ENCODE measurements at places on chromosomes 2 and 18.

- DNase-seq: no peak
These were observed 29.0 kb upstream of the CALCRL start for GRCh38 chr2:187477051-187477450.

- DNase-seq: no peak
These were observed 8.7 kb downstream of the PTH2R start for GRCh38 chr2:208415255-208415654.

- no peak for DNase-seq
These were observed 89.1 kb upstream of the MBOAT2 start for GRCh38 chr2:9092383-9093282.

DNA sequence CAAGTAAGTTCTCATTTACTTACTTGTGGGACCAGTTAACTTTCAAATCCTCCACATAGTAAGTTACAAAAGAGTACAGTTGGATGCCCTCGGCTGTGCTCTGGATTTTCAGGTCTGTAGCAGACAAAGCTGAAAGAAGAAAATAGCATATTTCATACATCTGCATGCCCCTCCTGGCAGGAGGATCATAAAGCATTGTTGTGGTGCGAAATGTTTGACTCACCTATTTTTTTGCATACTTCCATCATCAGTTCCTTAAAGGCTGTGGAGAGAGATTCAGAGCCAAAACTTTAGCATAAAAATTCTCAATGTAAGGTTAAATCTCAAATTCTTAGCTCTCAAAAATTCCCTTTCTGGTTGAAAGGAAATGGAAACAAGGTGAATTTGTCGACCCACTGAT, 70.8 kb upstream of the LPIN2 start:
- DNase-seq: no peak

DNA sequence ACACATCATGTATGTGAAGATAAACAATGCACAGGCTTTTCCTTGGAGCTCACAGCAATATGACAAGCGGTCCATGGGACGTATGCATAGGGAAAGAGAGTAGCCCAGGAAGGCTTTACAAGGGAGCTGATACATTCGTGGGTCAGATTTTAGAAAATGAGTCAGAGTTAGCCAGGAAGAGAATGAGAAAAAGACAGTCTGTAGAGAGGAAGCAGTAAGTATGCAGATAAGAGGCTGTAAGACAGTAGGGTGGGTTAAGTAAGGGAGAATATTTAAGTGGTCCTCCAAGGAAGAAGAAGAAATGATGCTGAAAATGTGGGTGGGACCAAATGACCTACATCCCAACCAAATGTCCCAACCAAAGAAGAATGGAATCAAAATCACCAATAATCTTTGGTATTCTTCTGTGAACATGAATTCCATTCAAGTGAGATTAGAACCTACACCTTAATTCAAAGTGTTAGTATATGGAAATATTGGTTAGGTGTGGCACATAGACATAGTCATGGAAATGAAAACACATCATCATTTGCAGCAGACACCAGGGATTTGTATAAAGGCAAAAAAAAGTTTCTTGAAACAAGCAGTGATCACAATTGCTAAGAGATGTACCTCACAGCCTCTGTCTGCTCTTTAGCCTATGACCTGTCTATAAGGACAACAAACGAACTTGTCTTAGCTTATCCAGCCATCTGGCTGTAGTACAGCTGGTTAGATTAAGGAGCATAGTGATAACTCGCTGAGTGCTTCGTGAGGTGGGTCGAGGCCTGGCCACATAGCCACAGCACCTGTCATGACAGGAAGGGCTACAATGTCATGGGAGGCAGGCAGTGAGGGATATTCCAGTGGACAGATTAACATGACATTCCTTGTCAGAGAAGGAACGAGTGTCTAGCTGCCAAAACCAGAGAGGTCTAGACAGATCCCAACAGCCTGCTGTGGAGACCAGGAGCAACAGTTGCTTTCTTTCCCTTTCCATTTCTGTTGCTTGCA, 133.6 kb downstream of the ALK start:
- DNase-seq: no peak

GRCh38 chr2:168030862-168031624, 216.4 kb downstream of the STK39 start:
- DNase-seq: no peak

DNA sequence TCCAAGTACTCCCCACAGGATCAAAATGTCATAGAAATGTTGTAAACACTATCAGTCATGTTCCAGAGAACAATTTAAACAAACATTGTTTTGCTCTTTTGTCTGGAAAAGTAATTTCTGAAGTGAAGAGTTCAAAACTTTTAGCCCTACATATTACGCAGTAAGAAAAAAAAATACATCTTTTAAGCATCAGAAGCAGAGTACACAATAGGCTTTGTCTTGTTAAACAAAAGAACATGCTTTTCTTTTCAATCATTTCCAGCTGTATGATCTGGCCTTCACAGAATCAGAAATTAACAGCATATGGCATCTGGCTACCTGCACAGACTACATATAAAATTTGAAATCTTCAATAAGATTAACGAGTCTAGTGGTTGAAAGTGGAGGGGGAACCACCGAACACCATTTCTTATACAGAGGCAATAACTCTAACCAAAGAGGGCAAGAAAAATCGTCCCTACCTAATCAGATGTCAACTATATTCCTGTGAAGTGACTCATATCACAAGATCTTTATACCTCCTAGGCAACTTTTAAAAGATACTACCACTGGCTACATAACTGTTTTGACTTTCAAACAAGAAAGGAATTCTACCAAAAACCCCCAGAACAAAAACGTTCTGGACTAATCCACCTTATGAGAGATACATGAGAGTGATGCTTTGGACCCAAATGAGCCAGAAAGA, 149.3 kb downstream of the EXOC6B start:
- DNase-seq: no peak

GRCh38 chr2:176072951-176073904, 10.5 kb downstream of the EVX2 start:
- DNase-seq: no peak

DNA sequence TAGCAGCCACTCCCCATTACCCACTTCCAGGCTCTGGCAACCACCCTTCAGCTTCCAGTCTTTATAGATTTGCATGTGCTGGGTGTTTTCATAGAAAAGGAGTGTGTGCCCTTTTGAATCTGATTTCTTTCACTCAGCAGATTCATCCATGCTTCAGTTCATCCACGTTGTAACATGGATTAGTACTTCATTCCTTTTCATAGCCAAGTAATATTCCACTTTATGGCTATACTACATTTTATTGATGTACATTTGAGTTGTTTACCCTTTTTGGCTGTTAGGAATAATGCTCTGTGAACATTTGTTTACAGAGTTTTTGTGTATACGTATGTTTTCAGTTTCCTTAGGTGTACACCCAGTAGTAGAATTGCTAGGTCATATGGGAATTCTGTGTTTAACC, 205.5 kb upstream of the RAB12 start:
- no peak for DNase-seq

DNA sequence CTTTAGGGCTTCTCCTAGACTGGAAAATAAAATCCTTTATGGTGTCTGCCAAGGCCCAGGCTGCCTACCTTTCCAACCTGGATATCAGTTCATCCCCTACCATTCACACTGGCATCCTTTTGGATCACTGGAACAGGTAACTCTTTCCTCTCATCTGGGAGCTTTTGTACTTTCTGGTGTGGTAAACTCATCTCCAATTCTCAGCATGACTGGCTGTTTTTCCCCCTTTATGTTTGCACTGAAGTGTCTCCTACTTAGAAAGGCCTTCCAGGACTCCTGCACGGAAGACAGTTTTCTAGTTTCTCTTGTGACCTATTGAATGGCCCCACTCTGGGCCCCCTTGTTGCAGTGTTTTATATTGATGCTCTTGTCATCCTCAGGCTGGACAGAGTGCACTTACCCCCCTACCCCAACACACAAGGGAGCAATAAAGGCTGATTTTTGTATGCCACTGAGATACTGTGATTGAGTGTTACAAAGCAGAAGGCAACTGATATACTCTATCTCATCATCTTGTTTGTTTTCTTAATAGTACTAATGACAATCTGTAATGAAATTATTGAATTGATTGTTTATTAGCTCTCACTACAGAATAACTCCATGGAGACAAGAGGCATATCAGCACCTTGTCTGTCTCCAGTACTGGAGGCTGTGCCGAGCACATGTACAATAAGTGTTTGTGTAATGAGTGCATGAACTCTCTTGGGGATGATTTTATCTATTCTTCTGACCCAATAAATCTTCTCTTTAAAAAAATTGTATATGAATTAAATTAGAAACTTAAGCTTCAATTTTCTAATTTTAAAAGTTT, 129.9 kb downstream of the PIEZO2 start:
- DNase-seq: no peak

GRCh38 chr18:52288403-52289004, 51.5 kb upstream of the DCC start:
- DNase-seq: no peak

DNA sequence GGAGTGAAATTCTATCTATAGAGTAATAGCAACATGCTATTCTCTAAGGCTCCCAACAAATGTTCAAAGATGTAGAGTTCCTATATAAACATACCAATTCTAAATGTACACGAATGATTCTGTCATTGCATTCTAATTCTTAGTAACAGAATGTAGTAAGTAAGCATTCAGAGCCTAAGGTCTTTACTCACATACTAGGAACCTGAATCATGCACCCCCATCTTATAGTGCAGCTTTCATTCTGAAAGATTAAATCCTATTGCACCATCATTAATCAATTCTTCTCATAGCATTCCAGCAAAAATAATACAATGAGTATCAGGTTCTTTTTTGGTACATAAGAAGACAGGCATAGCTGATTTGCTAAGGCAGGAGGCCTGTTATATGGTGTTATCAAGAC, 230.0 kb downstream of the NCKAP5 start:
- DNase-seq: no peak

DNA sequence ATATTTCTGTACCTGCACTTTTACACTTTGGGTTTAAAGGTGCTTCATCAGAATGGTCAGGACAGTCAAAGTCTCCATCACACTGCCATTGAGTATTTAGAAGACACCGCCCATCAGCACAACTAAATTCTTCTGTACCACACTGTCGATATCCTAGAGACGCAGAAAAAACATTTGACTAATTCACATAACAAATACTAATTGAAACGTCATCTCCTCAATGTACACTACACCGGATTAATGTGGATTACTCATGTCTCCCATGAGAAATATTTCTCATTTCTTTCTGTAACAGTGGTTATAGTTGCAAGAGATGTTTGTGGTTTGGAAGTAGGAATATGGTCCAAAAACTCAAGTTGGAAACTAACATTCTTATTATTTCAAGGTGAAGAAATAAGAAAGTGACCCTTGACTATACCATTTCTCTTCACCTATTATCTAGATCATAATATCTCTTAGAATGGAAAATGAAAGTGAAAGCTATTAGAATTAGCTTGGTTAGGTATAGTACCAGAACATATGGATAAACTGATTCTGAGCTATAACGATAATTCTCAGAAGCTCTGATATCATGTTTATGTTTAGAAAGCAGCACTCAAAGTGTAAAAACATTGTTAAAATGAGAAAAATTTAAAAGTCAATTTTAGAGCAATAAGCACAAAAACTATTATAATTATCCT, 1627.7 kb downstream of the LRP1B start:
- no peak for DNase-seq

DNA sequence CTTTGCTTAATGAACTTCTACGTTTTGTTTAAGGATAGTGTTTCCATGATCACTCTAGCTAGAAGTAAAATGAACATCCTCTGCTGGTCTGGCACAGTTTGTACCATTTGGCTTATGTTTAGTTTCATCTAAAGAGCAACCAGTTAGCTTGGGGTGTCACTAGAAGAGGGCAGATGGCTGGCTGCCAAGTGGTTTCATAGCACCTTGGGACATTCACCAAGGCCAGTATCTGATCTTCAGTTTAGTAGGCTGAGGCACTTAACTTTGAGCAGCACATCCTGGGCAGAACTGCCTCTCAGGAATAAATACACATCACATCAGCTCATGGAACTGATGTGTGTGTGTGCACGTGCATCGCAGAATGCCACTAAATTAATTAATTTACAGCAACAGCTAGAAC, 68.4 kb downstream of the NXPH2 start:
- no peak for DNase-seq

DNA sequence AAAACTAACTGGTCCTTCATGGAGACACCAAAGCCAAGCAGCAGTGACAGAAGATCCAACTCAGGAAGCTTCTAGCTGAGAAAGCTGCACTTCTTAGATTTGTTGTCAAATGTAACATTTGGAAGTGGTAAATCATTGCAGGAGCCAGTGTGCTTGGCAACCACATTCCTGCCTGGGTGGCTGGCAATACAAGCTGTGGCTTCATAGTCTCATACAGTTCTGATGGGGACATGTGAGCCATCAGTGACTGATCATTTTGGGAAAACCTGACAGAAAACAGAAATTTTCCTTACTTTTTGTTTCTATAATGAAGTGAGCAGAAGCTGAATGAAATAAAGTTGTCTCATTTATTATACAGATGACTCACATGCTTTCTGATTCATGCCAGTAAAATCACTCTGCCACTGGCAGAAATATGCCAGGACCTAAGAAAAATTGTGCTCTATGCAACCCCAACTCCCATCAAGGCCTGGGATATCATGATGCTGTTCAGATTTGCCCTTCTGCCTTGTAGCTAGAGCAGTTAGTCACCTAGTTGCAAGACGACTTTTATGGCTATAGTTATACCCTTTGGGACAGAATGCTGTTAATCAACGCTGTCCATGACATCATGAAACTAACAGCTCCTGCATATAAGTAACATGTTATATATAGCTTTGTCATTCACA, 508.1 kb downstream of the ADCYAP1 start:
- DNase-seq: no peak

DNA sequence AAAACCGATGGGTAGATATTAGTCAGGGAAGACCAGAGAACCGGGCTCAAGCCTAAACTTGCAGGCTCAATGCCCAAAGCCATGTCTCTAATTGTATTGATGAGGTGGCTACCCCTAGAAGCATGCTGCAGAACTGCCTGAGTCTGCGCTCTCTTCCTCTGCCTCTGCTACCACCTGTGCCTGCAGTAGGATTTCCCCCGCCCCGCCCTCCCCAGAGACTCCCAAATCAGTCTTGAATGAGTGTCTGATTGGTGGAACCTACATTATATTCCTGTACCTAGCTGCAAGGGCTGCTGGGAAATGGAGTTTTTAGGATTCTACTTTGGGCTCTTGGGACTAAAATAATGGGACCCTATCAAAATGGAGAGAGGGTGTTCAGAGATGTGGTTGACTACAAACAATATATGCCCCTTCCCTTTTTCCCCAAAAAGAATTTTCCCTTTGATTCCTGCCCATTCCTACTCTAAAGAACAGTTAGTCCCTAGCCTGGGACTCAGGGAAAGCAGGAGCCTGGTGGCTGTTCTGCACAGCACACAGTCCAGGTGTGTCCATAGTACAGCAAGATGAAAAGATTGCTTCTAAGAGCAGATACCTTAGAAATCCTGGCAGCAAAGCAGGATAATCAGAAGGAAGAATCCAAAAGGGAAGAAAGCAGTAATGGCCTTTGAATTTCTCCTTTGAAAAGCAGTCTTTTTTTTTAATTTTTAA, 12.5 kb downstream of the GRP start:
- DNase-seq: no peak

GRCh38 chr2:45754131-45755010, 102.9 kb downstream of the PRKCE start:
- peak; percentile 28 for DNase-seq

Measured in thymus (tissue), 14 donors.